ENCODE measurements at places on chromosomes 3 and 15. TPM values are rescaled to one million over a fixed set of nuclear protein-coding genes. Genes with fewer than 3 reads are reported as not detected.

The EFCC1 gene
- 1.2 TPM for total RNA-seq

The TNFAIP8L3 gene
- total RNA-seq: 21.7 TPM

DNA sequence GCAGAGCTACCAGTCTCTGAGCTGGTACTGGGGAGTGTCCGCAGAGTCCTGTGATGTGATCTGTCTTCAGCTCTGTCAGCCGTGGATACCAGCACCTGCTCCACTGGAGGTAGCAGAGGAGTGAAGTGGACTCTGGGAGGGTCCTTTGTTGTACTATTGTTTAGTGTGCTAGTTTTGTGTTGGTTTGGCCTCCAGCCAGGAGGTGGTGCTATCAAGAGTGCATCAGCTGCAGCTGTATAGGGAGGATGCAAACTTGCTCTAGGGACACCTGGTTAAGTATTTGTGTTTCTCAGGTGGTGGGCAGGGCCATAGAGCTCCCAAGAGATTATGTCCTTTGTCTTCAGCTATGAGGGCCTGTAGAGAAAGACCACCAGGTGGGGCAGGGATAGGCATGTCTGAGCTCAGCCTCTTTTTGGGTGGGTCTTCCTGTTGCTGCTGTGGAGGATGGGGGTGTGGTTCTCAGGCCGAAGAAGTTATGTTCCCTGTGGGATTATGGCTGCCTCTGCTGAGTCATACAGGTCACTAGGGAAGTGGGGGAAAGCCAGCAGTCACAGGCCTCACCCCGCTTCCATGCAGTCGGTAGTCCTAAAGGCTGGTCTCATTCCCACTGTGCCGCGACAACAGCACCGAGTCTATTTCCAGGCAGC is 443.2 kb upstream of the TBL1XR1 start:
- no peak for DNase-seq

DNA sequence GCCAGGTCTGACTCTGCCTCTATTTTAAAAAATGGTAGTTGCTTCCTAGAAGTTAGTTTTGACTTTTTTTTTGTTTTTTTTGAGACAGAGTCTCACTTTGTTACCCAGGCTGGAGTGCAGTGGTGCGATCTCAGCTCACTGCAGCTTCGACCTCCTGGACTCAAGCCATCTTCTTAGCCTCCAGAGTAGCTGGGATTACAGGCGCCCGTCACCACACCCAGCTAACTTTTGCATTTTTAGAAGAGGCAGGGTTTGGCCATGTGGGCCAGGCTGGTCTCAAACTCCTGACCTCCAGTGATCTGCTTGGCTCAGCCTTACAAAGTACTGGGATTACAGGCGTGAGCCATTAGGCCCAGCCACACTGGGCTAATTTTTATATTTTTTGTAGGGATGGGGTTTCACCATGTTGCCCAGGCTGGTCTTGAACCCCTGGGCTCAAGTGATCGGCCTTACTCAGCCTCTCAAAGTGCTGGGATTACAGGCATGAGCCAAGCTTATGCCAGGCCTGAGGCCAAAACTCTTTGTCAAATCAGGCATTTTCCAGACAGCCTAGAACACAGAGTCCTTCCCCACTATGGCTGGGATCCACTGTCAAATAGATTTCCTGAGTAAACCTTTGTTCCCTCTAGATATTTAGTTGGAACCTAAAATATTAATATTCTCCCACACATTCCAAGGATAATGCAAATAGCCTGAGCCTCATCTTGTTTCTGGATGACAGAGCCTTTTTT is 13.7 kb downstream of the C3orf62 start:
- DNase-seq: no peak

DNA sequence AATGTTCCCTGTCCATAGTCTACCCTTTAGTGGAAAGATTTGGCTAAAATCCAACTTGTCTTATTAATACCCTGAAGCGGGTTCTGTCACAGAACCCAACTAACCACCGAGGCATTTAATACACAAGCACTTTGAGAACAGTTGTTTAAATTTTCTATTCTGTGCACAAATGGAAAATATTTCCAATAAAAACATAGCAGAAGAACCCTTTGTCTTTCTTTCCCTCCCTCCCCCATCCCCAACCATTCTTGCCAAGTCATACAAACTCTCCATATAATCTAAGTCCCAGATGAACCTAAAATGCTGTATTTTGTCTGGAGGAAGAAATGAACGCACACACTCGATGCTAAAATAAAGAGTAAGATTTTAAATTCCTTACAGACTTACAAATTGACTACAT is 126.9 kb upstream of the STRIT1 start:
- DNase-seq: no peak

DNA sequence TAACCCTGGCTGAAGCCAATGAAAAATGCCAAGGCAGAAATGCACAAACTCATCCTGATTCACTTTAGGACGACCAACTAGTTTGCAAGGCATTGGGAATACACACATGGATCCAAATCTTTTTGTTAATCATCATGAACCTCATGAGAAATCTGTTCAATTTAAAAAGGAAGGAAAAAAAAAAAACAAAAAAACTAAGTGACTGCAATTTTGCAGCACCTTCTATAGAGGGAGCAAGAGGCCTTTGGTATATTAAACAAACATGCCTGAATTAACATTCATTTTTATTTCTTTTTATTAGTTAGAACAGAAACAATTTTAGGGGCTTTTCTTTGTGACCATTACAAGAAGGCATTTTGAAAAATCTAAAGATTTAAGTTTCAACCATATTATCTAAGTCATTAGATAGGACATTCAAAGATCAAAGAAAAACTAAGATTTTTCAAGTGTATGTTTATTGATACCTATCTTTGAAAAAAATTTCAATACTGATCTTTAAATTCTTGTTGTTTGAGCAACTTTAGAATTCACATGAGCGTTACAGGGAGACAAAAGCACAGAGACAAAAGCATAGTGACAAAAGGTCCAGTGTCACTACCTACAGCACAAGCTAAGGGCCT is 182.4 kb downstream of the CBLB start:
- DNase-seq: no peak

DNA sequence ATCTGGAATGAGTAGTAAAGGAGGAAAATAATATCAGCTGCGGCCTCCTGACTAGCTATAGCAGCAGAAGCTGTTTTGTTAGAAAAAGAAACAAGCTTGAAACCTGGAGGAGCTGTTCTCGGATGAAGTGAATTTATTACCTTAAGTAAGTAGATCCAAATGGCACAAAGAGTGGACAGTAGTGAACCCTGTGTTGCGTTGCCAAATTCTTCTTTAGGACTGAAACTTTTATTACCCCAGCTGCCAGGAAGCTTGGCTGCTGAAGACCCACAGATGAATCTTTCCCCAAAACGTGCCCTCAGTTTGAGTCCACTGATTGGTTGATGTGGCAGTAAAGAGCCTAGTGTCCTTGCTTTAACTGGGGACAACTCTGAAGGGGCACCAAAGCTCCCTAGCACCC is 366.8 kb upstream of the GBE1 start:
- no peak for DNase-seq

The ITIH1 gene
- total RNA-seq: 0.94 TPM

GRCh38 chr3:72128921-72129320 is 344.0 kb upstream of the PROK2 start:
- no peak for DNase-seq

- DNase-seq: no peak
Measured at GRCh38 chr15:58513008-58513407, 81.2 kb downstream of the LIPC start.

The OIP5 gene
- total RNA-seq: not detected

GRCh38 chr15:34501131-34501530 is 63.5 kb upstream of the GOLGA8A start:
- DNase-seq: no peak

GRCh38 chr3:159451067-159451466 is 537.6 kb upstream of the IL12A start:
- no peak for DNase-seq

The SEMA3G gene
- 21.3 TPM for total RNA-seq

- DNase-seq: no peak
Measured at GRCh38 chr3:148208975-148209374, 488.7 kb upstream of the AGTR1 start.

- DNase-seq: no peak
Measured at GRCh38 chr3:50138266-50139200, 16.6 kb upstream of the SEMA3F start.

- DNase-seq: no peak
Measured at GRCh38 chr3:2354702-2355101, 256.0 kb downstream of the CNTN4 start.

The TMIE gene
- not detected for total RNA-seq

- no peak for DNase-seq
Measured at GRCh38 chr15:73319460-73320245, 49.1 kb downstream of the HCN4 start.

DNA sequence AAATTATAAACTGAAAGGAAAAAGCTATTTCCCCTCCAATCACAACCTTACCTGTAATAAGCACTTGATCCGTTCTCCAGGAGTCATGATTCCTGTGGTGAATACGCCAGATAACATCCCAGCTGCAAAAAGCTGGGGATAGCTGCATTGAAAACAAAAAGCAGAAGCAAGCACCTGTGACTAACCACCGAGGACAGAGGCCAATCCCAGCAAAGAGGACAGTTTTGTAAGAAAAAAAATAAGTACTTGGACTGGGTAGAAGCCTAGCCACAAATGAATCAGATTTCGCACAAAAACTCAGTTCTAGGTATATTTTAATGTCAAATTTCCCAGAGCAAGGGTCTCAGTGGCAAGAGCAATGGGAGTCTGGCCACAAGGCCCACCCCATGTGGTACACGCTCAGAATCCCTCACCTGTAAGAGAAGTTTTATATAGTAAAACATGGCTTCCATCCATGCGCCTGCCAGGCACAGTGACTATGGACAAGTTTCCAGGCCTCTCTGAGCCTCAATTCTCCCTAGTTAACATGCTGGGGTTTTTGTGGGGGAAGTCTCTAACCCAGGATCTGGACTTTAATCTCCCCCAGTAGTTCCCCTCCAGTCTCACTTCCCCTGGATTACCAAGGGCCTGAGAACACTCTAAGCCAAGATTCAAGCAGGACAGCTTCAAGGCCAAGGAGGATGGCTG is 19.2 kb downstream of the SLC25A20 start:
- no peak for DNase-seq

GRCh38 chr3:142897807-142898206 is 8.9 kb upstream of the PCOLCE2 start:
- no peak for DNase-seq

DNA sequence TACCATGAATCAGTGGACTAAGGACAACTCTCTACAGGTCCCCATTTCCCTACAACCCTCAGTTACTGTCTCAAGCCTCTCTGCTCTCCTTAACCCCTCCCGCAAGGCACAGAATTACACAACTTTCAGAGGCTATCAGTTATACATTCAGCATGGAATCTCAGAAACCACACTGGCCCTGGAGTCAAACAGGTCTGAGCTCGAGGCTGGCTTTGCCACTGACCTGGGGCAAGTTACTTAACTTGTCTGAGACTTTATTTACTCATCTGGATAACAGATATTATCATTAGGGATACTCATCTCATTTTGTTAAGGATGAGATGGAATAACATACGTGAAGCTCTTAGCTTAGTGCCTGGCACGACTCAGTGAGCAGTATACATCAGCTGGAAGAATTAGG is 95.2 kb downstream of the WDR76 start:
- no peak for DNase-seq

The MAP3K13 gene
- total RNA-seq: 12.4 TPM

- no peak for DNase-seq
Measured at GRCh38 chr3:188156056-188156455, 2.1 kb downstream of the LPP start.

- no peak for DNase-seq
Measured at GRCh38 chr15:91873138-91873536, 19.6 kb downstream of the SLCO3A1 start.

- DNase-seq: no peak
Measured at GRCh38 chr15:51403072-51403878, 61.8 kb downstream of the GLDN start.

The RTF1 gene
- 39.7 TPM for total RNA-seq

GRCh38 chr3:62938583-62938982 is 63.4 kb upstream of the CADPS start:
- DNase-seq: no peak

GRCh38 chr15:61685971-61686370 is 374.3 kb downstream of the VPS13C start:
- DNase-seq: no peak

- no peak for DNase-seq
Measured at GRCh38 chr3:137992592-137992991, 17.4 kb upstream of the CLDN18 start.

DNA sequence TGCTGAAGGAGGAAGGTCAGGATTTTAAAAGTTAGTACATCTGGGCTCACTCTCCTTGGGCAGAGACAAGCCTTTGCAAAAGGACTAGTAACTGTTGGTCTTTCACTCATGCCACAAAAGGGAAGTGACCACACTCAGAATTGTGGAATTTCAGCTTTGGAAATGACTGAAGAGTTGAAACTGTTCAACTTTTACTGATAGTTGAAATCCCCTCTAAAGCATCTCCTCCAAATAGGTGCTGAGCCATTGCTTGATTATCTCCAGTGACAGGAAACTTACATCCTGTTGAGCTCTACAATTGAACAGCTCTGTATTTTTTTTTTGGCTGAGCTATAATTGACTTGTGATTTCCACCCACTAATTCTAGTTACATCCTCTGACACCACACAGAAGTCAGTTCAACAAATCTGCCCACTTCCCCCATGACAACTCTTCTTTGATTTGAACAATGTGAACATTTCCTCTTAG is 254.8 kb upstream of the TPRG1 start:
- no peak for DNase-seq

GRCh38 chr15:78837543-78837942 is 26.3 kb upstream of the ADAMTS7 start:
- DNase-seq: no peak

The CCDC191 gene
- total RNA-seq: 1.9 TPM

DNA sequence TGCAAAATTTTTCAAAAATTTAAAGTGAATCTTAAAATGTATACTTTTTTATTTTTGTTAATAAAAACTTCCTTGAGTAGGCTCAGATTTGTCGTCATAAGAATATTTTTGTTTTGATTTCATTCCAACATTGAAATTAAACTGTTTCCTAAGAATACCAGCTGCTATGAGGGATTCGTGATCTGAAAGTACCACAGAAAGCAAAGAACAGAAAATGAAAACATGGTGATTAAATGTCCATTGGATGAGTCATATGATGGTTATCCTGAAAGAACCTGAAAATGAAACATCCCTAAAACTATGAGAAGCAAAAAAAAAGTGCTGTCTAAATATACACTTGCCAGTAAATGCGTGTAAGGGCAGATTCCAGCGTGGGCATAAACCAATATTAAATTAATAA is 143.8 kb downstream of the GMNC start:
- no peak for DNase-seq

DNA sequence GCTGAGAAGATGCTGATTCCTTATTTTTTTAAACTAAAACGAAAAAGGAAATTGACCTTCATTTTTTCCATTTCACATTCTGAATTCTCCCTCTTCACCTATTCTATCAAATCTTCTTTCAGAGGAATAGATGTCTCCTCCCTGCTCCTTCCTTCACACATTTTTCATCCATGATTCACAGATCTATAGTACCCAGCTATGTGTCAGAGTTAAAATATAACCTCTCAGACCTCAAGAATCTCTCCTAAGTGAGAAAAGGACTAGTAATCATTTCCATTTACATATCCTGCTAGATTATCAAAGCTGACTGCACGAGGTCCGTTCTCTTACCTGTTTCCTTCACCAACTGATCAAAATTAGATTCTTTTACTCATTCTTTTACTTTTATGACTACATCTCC is 1297.6 kb upstream of the ALCAM start:
- DNase-seq: no peak

Data from omental fat pad (tissue), 4 donors.